AG10803 (cell line): ENCODE measurements at places on chromosomes 5 and 9.

DNA sequence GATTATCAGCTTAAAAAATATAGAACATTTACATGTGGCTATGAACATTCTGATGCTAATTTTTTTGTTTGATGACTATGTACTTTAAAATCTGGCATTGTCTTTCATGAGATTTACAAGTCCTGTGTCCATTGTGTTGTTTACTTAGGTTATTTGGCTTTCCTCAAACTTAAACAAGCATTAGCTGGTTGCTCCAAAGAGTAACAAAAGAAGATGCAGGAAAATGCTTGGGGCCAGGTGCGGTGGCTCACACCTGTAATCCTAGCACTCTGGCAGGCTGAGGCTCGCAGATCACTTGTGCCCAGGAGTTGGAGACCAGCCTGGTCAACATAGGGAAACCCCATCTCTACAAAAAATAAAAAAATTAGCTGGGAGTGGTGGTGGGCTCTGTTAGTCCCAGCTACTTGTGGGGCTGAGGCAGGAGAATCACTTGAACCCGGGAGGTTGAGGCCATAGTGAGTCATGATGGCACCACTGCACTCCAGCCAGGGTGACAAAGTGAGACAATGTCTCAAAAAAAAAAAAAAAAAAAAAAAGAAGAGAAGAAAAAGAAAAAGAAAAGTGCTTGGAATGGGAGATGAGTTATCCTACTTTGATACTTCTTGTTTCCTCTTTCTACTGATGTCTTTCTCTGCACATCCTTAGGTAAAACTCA is 39.7 kb downstream of the PAM start:
- no peak for DNase-seq

- DNase-seq: peak; percentile 84
Observed at GRCh38 chr5:172860520-172861443, 26.7 kb downstream of the ERGIC1 start.

GRCh38 chr5:150553402-150553801 is 45.5 kb downstream of the NDST1 start:
- DNase-seq: no peak

DNA sequence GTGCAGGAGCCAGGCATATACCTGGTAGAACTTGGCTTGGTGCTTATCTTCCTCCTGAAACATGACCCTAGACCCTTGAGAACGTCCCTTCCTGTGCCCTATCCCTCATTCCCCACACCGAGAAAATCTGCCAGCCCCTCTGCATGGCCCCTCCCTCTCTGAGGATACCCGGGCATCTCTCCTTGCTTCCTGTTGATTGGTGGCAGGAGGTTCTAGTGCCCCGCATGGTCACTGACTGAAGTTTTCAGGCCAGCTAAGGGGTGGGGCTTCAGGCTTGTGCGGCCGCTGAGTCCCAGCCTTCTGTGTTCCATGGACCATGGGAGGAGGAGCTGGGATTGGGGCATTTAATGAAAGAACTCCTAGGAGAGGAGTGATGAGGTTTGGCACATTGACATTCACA is 22.8 kb downstream of the IGIP start:
- DNase-seq: no peak

DNA sequence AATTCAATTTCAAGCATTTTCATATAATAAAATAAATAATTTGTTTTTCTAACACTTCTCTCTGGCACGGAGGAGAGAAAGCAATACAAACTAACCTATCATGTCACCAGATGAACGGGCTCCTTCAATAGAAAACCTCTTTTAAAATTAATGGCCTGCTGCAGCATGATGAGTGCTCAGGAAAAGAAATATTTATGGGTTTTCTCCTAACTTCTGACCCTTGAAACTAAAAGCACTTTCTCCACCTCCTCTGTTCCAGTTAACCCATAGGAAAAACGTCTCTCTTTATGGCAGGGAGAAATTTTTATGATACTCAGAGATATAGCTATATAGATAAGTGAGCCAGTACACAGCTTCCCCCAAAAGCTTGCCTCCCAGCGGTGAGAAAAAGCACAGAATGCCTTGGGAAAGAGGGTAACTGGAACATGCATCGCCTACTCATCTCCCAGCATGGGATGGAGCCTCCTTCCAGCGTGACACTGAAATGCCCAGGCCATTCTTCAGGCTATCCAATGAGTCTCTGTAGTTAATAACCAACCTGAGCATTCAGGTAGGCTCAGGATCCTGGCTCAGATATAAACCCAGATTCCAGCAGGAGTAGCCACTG is 963.0 kb upstream of the DMAC1 start:
- no peak for DNase-seq

DNA sequence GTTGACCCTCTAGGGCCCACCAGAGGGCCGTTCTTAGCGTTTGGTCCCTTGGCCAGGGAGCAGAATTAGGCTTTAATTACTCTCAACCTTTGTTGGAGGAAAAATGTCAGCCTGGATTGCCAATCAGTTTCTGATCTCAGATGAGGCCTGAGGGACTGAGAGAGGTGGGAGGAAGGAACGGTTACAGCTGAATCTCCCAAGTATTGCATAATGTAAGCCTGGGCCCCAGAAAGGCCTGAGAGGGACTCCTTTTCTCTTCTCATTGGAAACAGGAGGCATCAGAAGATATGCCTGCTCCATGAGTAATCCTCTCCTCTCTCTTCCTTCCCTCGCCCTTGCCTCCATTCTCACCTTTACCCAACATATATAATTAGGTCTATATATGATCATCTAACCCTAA is 105.7 kb downstream of the INSYN2B start:
- peak; percentile 67 for DNase-seq

DNA sequence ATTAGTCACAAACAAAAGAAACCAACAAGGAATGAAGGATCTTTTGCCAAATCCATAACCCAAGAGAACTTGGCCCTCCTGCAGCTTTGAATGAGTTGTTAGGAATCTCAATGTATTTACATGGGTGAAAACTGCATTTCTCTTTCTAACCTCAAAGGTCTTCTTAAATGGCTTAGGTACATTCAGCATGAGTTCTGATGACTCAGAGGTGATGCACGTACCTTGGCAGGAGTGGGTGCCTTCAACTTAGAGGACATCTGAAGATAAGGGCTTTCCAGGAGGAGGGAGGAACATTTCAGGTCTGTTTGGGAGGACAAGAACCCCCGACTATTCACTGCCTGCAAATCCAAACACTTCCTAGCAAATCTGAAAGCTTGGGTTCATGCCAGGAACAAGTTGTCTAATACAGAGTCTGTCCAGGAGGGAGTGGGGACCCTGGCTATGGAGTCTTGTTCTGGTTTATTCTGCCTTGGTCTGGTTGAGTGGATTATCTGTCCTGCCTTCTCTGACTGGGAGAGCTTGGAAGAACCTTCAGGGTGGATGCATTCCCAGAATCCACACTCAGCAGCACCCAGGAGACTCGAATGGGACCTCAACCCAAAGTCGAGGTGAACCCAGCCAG is 65.7 kb downstream of the IRX2 start:
- DNase-seq: no peak
